ENCODE measurements at places on chromosomes 12 and 14. TPM values are rescaled to one million over a fixed set of nuclear protein-coding genes. Genes with fewer than 3 reads are reported as not detected.

- H3K27me3 ChIP-seq, result no peaks in the 10 kb centered on the region
- no peak overlapping the region for H3K27ac ChIP-seq
- no peaks in the 10 kb centered on the region for H3K4me1 ChIP-seq
- no peak overlapping the region for H3K4me3 ChIP-seq
These were observed 1041.8 kb downstream of the VRK1 start for GRCh38 chr14:97838986-97839385.

- peaks cover 2% of the 10 kb centered on the region for H3K4me1 ChIP-seq
- H3K36me3 ChIP-seq, result no peaks in the 10 kb centered on the region
- H3K27ac ChIP-seq, result no peak overlapping the region
- DNase-seq, result no peak
- H3K27me3 ChIP-seq, result no peaks in the 10 kb centered on the region
These were observed 1100.6 kb downstream of the GALC start for GRCh38 chr14:86892152-86892956.

DNA sequence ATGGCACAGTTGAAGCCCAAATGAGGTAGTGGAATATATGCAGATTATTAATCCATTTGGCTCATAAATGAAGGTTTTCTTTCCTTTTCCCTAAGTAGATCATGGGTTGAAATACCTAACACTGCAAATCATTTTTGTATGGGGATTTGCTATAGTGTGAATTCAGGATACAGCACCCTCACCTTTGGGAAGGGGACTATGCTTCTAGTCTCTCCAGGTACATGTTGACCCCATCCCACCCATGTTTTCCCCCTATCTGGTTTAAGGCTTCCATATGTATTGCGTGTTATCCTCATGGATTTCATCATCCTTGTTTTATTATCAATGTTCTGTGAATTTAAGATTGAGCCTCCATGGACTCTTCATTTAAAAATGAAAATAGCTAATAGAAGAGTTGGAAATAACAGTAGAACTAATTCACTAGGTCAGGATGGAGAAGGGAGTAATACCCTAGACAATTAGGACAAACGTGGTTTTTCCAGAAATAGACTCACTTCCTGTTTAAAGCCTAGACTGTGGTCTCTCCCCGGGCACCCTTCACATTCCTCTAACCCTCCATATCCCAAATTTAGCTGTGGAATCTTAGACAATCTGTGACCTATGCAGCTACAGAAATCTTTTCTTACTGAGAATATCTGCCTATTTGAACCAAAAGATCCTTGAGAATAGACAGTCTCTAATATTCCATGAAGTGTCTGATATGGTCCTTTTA, 56.5 kb downstream of the DAD1 start:
- H3K4me3 ChIP-seq, result no peak overlapping the region
- no peaks in the 10 kb centered on the region for H3K36me3 ChIP-seq
- H3K4me1 ChIP-seq, result no peaks in the 10 kb centered on the region
- no peaks in the 10 kb centered on the region for H3K27me3 ChIP-seq

- H3K36me3 ChIP-seq, result no peaks in the 10 kb centered on the region
- no peak overlapping the region for H3K4me3 ChIP-seq
- peaks cover 30% of the 10 kb centered on the region for H3K27me3 ChIP-seq
- DNase-seq, result no peak
- H3K27ac ChIP-seq, result no peak overlapping the region
These were observed 647 bp upstream of the SIX1 start for GRCh38 chr14:60649875-60650372.

- no peaks in the 10 kb centered on the region for H3K36me3 ChIP-seq
- no peak overlapping the region for H3K4me3 ChIP-seq
- no peak for DNase-seq
- no peaks in the 10 kb centered on the region for H3K4me1 ChIP-seq
These were observed 68.9 kb downstream of the CEP128 start for GRCh38 chr14:80872645-80873044.

- H3K4me1 ChIP-seq, result peaks cover 13% of the 10 kb centered on the region
- no peak overlapping the region for H3K4me3 ChIP-seq
- DNase-seq, result no peak
- no peaks in the 10 kb centered on the region for H3K27me3 ChIP-seq
These were observed 77.8 kb downstream of the VCPKMT start for GRCh38 chr14:50038398-50039119.

DNA sequence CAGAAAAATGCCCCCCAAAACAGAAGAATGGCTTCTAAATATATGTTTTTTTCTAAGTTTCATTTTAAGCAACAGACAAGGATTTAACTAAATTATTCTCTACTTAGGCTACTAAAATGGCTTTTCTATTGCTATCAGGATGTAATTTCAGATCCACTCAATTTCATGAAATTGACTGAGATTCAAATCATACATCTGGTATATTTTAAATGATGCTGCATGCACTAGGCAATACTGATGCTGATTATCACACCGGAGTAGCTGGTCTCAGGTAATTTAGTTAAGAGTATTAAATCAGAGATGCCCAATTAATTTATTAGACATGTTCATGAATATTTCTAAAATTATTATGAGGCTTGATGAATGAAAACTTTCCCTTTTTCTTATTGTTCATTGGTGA, 151.7 kb downstream of the APAF1 start:
- H3K4me3 ChIP-seq, result no peak overlapping the region
- no peaks in the 10 kb centered on the region for H3K4me1 ChIP-seq
- DNase-seq, result no peak
- no peaks in the 10 kb centered on the region for H3K27me3 ChIP-seq
- H3K36me3 ChIP-seq, result no peaks in the 10 kb centered on the region
- no peak overlapping the region for H3K27ac ChIP-seq

GRCh38 chr12:107557026-107557425, 128.6 kb upstream of the PWP1 start:
- H3K36me3 ChIP-seq, result no peaks in the 10 kb centered on the region
- no peaks in the 10 kb centered on the region for H3K27me3 ChIP-seq
- no peak for DNase-seq
- H3K27ac ChIP-seq, result no peak overlapping the region
- no peak overlapping the region for H3K4me3 ChIP-seq

GRCh38 chr14:61358554-61359226, 37.3 kb downstream of the PRKCH start:
- no peaks in the 10 kb centered on the region for H3K36me3 ChIP-seq
- no peaks in the 10 kb centered on the region for H3K4me1 ChIP-seq
- H3K27ac ChIP-seq, result no peak overlapping the region
- no peaks in the 10 kb centered on the region for H3K27me3 ChIP-seq

DNA sequence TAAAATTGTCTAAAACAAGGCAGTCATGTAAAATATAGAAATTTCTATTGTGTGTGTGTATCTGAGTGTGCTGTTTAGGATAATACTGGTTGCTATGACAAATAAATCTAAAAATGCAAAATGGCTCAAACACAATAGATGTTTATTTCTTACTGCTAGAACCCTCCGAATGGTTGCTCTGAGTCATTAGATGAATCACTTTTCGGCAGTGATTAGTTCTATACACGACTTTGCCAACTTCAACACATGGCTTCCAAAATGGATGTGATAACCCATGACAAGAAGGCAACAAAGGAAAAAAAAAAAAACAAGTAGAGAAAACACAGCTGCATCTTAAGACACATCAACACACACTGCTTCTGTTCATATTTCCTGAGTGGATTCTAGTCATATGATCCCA, 729.2 kb downstream of the AACS start:
- H3K36me3 ChIP-seq, result no peaks in the 10 kb centered on the region
- no peak for DNase-seq
- H3K27ac ChIP-seq, result no peak overlapping the region
- H3K4me3 ChIP-seq, result no peak overlapping the region
- no peaks in the 10 kb centered on the region for H3K4me1 ChIP-seq

DNA sequence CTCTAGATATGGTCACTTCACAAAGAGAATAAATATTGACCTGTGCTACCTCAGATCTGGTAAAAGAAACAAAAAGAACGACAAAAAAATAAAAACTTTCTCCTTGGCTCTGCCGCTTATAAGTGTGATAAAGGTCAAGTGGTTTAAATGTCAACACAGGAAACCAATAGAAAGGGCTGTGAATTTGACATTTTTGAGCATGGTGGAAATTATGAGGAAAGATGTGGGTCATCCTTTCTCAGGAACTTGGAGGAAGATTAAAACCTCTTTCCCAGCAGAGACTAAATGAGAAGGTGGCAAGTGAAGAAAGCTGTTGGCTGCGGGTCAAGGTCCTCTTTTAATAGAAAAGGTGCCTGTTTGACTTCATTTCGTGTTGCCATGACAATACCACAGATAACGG, 28.2 kb downstream of the TESPA1 start:
- H3K27ac ChIP-seq, result no peak overlapping the region
- DNase-seq, result no peak
- H3K4me3 ChIP-seq, result no peak overlapping the region

GRCh38 chr14:78633752-78634151, 463.6 kb downstream of the NRXN3 start:
- no peaks in the 10 kb centered on the region for H3K36me3 ChIP-seq
- H3K4me1 ChIP-seq, result no peaks in the 10 kb centered on the region
- H3K27me3 ChIP-seq, result no peaks in the 10 kb centered on the region
- H3K4me3 ChIP-seq, result no peak overlapping the region
- H3K27ac ChIP-seq, result no peak overlapping the region
- DNase-seq, result no peak

DNA sequence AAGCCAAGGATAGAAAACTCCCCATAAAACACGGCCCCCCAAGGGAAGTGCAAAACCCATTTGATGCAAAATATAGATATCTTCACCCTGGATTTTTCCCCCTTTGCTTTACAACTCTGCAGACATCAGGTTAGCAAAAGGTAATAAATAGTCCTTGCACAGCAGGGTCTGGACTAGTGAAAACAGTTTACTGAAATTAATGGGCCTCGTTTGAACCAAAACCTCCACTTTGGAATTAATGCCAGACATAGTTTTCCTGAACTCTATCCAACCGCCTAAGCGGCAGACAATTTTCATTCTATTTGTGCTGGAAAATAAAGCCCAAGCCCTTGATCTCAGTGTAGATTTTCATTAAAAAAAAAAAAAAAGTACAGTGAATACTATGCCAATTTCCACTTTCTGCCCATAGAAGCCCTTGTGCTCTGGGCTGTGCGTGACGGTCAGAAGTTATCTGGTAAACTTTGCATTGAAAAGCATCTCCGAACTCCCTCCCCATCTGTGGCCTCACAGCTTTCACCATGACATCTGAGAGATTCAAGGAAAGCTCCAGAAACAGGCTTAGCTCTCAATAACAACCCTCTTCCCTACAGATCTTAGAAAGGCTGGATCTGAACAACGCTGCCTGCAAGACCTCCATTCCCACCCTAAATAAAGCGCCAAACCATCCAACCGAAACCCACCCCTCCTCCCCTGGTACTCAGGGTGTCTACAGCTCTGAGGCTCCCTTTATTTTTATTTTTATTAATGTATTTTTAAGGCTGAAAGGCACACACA, 11.0 kb upstream of the IRF2BPL start:
- H3K27ac ChIP-seq, result peak overlapping the region; percentile 96
- DNase-seq, result no peak
- peaks cover 73% of the 10 kb centered on the region for H3K4me1 ChIP-seq
- no peaks in the 10 kb centered on the region for H3K27me3 ChIP-seq
- peak overlapping the region; percentile 38 for H3K4me3 ChIP-seq
- no peaks in the 10 kb centered on the region for H3K36me3 ChIP-seq

DNA sequence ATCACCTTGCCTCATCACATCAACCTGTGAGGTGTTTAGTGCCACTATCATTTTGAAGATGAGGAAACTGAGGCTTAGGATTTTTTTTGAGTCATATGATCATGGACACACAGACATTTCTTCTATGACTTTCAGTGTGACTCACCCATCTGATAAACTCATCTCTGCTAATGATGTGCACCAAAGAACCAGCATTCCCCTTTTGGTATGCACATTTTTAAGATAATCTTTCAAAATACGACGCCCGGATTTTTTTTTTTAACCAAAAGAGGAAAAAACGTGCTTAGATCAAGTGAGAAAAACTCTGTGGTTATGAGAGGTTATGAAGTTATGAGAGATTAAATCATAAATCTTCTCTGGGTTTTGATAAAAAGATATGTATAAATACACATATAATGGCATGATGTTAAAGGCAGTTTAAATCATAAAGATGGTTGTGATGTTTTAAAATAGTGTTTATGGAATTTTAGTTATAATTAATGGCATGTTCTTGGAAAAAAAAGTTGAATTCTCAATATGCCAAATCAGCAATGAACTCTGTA, 948.1 kb downstream of the TMTC2 start:
- no peak for DNase-seq
- no peak overlapping the region for H3K27ac ChIP-seq
- no peaks in the 10 kb centered on the region for H3K27me3 ChIP-seq
- H3K4me3 ChIP-seq, result no peak overlapping the region

DNA sequence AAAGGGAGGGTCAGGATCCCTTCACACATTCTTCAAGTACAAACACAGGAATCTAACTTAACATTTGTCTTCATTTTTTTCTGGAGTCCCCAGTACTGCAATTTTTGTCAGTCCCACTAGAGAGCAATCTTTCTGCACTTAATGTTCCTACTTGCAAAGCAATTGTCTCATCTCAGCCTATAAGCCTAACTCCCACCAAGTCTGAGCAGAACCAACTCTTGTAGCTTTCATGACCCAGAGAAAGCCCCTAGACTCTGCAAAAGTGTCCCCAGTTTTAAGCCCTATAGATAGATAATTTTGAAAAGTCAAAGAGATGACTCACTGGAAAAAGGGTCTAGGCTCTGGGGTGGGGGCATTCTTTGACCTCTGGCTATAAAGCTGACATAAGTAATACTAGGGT, 1.8 kb upstream of the ZBTB39 start:
- no peaks in the 10 kb centered on the region for H3K27me3 ChIP-seq
- no peak overlapping the region for H3K4me3 ChIP-seq
- no peak overlapping the region for H3K27ac ChIP-seq
- no peaks in the 10 kb centered on the region for H3K4me1 ChIP-seq
- DNase-seq, result no peak

The KRR1 gene
- 21.0 TPM for total RNA-seq

The AMDHD1 gene
- 73.7 TPM for total RNA-seq

The OVCH1 gene
- not detected for total RNA-seq

The OR10AD1 gene
- not detected for total RNA-seq

The SERPINA10 gene
- 114 TPM for total RNA-seq

The SRRM4 gene
- not detected for total RNA-seq

The DPF3 gene
- total RNA-seq, result 1.2 TPM

The LRTM2 gene
- total RNA-seq, result not detected

Measured in right lobe of liver (tissue), 6 donors.